Left colon (tissue), 2 donors: ENCODE measurements at places on chromosomes 12 and 14.

DNA sequence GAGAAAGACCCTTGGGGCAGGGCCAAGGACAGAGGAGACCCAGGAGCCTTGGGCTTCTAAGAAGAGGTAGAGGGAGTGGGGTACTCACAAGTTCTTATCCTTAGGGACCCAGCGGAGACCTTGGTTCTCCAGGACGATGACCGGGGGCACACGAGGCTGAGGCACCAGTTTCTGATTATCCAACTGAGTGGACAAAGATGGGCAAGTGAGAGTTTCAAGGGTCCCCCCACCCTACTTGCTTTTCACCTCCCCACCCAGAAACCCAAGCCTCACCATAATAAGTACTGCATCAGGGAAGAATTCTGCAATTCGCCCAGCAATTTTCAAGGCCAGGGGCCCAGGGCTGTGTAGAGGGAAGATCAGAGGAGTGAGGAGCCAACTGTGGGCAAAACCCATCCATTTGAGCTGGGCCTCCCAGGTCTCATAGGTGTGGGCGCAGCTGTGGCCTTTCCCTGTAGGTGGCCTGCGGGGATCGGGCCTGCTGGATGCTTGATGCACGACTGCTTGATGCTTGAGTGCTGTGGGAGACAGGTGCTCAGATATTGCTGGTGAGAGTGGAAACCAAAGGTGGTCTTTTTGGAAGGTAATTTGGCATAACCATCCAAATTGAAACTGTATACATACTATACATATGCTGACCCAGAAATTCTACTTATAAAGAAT is 2.0 kb downstream of the EMC9 start:
- DNase-seq, result no peak

DNA sequence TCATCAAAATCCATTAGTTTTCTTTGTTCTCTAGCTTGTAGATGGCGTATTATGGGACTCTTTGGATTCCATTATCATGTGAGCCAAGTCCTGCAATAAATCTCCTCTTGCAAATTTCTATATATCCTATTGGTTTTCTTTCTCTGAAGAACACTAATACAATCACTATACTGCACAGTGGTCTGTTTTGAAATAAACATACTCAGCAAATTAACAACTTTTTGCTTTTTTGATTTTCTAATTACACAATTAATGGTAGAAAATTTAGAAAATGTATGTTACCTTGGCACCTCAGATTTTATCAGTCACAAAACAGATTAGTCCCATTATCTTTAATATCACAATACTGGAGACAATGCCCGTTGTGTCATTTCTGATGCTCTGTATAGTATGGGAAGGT is 513.2 kb upstream of the MIS18BP1 start:
- no peak for DNase-seq

- no peak for DNase-seq
These were observed 70.3 kb upstream of the NR2C1 start for GRCh38 chr12:95143621-95144205.

GRCh38 chr14:64960762-64961276 is 11.3 kb downstream of the RAB15 start:
- no peak for DNase-seq

DNA sequence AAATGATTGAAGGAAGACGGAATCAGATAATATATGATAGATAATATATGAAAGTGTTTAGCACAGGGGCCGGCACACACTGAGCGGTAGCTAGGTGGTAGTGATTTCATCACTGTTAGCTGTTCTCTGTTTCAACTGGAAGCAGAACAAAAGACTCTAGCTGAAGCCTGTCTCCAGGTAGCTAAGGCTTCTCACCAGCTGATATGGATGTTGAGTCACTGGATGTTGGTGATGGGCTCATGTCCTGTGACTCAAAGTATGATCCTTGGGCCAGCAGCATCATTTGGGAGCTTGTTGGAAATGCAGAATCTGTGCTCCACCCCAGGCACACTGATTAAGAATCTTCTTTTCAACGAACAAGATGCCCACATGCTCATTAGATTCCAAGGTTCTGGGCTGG is 21.7 kb upstream of the KCNA5 start:
- DNase-seq, result no peak

DNA sequence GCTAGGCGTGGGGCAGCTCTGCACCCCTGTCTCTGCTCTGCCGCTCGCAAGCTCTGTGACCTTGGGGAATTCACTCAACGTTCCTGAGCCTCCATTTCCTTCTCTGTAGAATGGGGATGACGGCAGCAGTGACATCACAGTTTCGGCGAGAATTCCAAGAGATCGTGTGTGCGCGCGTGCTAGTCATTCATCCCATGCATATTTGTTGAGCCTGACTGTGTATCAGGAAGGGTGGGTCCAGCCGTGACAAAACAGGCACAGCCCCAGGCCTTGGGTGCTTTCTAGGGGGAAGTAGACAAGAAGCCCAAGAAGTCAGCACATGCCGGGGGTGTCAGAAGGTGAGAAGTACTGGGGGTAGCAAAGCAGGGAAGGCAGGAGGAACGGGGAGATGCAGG is 145.6 kb upstream of the NCOR2 start:
- peak; percentile 57 for DNase-seq

DNA sequence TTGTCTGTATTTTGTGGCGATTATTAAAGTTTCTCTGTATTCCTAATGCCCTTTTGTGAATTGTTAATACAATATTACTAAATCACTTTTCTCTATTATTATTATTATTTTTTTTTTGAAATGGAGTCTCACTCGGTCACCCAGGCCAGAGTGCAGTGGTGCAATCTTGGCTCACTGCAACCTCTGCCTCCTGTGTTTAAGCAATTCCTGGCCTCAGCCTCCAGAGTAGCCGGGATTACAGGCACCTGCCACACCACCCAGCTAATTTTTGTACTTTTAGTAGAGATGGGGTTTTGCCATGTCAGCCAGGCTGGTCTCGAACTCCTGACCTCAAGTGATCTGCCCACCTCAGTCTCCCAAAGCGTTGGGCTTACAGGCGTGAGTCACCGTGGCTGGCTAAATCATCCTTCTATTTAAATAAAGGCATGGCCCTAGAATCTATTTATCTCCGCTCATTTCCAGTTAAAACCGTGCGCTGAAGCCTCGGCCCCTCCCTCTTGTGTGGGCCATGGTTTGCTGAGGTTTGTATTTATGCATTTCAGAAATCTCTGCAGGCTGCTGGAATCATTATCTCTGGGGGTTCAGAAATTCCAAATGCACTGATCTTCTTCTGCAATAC is 1136.4 kb upstream of the TMEM132C start:
- no peak for DNase-seq

- no peak for DNase-seq
These were observed 105.1 kb downstream of the LRIG3 start for GRCh38 chr12:58815235-58815634.

GRCh38 chr14:89652352-89652751 is 235.3 kb upstream of the FOXN3 start:
- DNase-seq, result no peak

- no peak for DNase-seq
These were observed 33.1 kb downstream of the DAAM1 start for GRCh38 chr14:59221568-59221967.

GRCh38 chr14:102095871-102096568 is 9.2 kb upstream of the HSP90AA1 start:
- no peak for DNase-seq

DNA sequence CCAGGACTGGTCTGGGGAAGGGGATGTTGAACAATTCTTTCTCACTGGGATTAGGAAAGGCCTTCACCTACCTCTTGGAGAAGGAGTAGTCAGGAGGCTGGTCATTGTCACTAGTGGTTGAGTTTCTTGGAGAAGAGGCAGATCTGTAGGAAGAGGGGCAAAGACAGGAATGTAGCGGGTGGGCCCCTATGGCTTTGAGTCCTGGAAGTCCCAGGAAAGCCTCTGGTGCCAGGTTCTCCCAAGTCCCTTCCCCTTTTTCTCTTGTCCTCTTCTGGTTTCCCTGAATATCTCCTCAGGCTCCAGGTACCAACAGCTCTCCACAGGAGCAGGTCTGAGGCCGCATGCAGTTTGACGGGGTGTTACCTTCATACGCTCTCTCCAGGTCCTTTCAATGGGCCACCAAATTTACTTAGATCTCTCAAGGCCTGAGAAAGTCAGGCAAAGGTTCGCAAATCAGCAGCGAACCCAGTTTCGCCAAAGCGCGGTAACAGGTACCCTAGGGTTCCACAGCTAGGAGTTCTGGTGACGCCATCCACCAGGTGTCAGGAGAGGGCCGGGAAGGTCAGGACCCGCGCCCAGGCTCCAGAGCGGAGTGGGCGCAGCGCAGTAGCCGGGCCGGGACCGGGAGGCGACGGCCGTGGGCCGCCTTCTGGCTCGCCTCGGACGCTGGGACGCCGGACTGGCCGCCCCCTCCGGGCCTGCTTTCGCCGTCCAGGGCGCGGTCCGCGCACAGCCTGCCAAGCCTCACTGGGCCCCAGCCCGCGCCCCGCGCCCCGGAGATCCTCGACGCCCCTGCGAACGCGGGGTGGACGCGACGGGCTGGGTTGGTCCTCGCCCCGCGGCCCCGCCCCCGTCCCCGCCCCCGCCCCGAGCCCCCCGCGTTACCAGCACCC is 795 bp downstream of the SMAGP start:
- peak; percentile 77 for DNase-seq

- DNase-seq, result no peak
These were observed 240.7 kb downstream of the SEC23A start for GRCh38 chr14:38862366-38862765.

DNA sequence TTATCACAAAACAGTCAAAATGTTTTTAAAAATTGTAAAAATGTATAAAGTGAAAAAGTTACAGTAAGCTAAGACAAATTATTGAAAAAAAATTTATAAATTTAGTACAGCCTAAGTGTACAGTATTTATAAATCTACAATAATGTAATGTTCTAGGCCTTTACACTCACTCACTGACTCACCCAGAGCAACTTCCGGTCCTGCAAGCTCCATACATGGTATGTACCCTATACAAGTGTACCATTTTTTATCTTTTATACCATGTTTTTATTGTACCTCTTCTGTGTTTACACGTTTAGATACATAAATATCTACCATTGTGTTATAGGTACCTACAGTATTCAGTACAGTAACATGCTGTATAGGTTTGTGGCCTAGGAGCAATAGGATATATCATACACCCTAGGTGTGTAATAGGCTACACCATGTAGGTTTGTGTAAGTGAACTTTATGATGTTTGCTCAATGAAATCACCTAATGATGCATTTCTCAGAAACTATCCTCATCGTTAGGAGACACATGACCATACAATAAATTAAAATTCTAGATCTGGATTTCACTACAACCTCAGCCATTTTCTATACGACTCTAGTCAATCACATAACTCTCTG is 66.8 kb downstream of the TXNDC16 start:
- DNase-seq, result no peak

GRCh38 chr12:55822228-55822627 is 4.4 kb downstream of the ORMDL2 start:
- no peak for DNase-seq

DNA sequence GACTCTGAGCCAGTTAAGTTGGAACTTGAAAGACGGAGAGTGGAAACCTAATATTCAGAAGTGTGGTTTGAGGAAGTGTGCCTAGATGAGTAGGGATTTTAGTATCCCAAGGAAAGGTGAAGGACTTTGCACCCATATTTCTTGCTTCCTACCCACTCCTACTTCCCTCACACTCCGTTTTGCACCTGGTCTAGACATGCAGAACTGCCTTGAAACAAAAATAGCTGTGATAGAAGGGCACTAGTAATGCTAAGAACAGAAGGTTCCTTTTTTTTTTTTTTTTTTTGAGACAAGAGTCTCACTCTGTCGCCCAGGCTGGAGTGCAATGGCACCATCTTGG is 732 bp upstream of the ARF3 start:
- no peak for DNase-seq

DNA sequence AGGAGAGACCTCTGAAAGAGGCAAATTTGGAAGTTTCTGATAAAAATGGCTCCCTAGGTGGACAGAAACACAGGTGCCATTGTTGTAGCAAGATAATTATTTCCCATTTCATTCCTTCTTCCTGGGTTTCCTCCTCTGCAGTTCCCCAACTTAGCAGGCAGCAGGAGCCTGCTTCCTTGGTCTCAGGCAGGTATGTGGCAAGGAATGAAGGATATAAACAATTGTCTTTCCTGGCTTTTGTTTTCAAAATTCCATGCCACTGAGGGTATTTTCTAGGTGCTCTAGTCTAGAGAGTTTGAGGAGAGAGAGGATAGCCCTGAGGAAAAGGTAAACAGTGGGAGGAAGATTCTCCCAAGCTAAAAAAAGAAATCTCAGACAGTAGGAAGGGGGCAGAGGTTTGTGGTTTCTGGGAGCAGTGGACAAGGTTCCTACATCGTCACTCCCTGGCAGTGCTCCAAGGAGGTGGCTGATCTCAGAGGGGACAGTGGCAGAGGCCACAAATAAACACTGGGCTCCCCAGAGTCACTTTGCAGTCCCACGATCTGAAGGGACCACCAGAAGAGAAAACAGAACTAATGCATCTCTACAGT is 82.6 kb upstream of the IGF1 start:
- no peak for DNase-seq

GRCh38 chr12:5123921-5124320 is 80.2 kb downstream of the KCNA5 start:
- no peak for DNase-seq

- DNase-seq, result no peak
These were observed 136.4 kb downstream of the CNTN1 start for GRCh38 chr12:40828593-40828990.

- peak; percentile 38 for DNase-seq
These were observed 16.8 kb upstream of the ITPK1 start for GRCh38 chr14:93132472-93133065.

GRCh38 chr14:104688505-104689108 is 811 bp upstream of the INF2 start:
- peak; percentile 81 for DNase-seq

DNA sequence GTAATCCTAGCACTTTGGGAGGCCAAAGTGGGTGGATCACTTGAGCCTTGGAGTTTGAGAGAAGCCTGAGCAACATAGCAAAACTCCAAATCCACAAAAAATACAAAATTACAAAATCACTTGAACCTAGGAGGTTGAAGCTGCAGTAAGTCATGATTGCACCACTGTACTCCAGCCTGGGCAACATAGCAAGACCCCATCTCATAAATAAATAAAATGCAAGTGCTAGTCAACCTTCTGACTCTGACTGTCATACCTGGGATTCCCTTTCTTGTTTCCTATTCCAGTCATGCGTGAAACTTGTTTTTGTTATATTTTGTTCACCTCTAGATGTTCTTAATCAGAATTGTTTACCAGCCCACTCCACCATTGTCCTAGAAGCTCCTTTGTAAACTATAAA is 31.4 kb downstream of the ABCD4 start:
- DNase-seq, result no peak

GRCh38 chr14:64026600-64026999 is 173.8 kb downstream of the SYNE2 start:
- no peak for DNase-seq

- DNase-seq, result no peak
These were observed 382.8 kb downstream of the BCL11B start for GRCh38 chr14:98888927-98889835.
